ENCODE measurements at places on chromosomes 13 and 19. TPM values are rescaled to one million over a fixed set of nuclear protein-coding genes. Genes with fewer than 3 reads are reported as not detected.

GRCh38 chr13:74709226-74709625 lies 575.0 kb upstream of the KLF12 start:
- no peak for DNase-seq

DNA sequence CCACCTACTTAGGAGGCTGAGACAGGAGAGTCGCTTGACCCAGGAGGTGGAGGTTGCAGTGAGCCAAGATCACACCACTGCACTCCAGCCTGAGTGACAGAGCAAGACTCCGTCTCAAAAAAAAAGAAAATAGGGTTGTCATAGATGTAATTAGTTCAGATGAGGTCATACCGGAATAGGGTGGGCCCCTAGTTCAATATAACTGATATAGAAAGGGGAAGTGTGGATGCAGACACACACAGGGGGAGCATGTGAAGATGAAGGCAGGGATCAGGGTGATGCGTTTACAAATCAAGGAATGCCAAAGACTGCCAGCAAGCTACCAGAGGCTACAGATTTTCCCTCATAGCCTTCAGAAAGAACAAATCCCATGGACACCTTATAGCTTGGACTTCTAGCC lies 24.3 kb upstream of the EEF1AKMT1 start:
- DNase-seq: no peak

The SYNE4 gene
- polyA plus RNA-seq: 9.9 TPM

GRCh38 chr13:110216398-110217041 lies 90.4 kb downstream of the COL4A1 start:
- peak; percentile 69 for DNase-seq

- no peak for DNase-seq
Measured at GRCh38 chr19:20969898-20970297, 46.8 kb downstream of the ZNF85 start.

DNA sequence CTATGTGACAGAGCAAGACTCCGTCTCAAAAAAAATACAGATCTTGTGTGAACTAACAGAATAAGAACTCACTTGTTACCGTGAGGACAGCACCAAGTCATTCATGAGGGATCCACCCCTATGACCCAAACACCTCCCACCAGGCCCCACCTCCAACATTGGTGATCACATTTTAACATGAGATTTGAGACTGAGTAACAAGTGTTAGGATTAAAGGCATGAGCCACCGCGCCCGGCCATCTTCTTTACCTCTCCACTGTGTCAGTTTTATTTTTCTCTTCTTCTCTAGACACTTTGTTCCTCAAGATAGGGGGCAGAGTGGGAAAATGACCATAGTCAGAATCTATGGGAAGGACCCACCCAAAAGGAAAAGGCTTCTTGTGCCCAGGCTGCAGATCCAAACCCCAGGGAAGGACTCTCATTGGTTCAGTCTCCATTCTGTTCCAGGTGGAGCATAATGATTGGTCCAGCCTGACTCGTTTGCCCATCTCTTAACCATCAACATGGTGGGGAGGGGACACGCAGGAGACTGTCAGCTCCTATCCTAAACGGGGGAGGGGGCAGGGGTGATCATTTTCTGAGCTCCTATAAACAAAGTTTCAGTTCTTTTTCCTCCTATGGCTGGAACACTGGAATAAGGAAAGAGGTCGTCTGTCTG lies 1.3 kb upstream of the CALM3 start:
- DNase-seq: no peak

DNA sequence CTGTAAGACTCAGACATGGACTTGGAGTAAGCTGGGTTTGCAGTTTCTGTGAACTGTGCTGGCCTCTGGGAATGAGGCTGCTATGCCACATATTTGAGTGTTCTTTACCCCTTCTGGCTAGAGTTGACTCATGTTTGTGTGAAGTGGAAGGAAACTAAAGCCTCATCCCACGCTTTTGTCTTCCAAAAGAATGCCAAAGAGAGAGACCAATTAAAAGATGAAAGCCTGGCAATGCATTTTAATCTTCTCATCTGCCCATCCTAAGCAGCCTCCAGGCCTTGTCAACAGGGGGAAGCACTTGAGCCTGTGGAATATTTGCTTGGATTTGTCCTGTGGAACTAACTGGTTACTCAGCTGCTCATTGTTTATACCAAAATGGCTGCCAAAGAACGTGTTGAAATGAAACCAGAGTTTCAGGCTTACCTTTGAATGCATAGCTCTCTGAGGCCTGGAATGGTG lies 49.1 kb downstream of the LMO7 start:
- no peak for DNase-seq

The ZNF665 gene
- 7.0 TPM for polyA plus RNA-seq
